DND-41 (cell line): ENCODE measurements at places on chromosomes 3 and 15.

DNA sequence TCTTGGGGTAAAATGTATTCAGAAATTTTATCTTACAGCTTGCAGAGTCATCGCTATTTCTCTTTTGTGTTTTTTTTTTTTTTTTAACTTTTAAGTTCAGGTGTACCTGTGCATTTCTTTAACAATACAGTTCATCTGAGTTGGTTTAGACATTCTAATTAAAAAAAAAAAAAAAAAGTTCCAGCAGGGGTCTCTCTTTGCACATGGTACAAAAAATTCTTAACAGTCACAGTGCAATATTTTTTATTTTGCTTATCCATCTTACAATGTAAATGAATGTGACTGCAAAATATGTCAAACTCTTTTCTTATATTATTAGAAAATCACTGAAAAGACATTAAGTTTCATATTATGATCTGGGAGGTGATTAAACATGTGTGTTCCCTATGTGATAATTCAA lies 47.5 kb upstream of the SLC9A9 start:
- no peak for DNase-seq

DNA sequence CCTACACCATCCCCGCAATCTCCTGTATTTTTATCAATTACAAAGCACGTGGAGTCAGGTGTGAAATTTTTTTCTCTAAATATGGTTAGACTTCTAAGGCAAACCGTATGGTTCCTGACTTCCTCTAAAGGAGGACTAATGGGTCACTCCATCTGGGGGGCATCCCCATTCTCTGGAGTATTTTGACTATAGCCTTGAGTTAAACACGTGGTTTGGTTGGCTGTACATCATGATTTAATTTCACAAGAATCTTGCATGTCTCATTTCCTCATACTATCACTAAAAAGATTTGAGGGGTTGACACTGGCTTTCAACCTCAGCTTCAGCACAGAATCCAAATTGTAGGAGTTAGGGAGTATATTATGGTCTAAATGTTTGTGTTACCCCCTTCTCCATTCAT lies 25.3 kb upstream of the ZNF770 start:
- no peak for DNase-seq

GRCh38 chr15:26635105-26635504 lies 137.8 kb downstream of the GABRB3 start:
- DNase-seq = no peak

DNA sequence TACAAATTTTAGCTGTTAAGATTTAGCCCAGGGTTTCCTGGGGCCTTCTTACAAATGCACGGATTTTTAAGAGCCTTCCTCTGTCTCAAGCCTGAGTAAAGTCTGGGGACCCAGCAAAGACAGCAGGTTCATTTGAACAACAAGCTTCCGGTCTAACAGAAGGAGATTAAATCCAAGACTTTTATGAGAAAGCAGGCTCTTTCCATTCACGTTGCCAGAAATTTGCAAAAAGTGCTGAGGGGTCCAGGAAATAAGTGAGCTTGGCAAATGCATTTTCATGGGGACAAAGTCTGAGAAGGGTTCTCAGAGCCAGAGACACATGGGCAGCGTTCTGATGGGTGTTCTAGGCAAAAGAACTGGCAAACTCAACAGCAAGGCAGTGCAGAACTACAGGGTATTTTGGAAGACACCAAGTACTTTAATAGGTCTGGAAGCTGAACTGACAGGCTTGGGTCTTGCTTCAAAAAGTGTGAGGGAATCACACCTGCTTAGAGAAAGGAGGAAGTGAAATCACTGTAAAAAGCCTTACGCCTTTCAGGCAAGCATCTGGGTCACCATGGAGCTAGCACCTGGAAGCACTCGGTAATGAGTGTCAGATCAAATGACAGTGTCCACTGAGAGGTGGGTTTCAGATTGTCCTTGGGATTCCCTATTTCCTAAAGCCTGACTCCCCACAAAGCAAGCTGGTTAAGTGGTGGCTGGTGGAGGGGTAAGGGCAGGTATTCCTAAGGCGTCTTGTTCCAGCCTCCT lies 115.8 kb upstream of the ARHGEF3 start:
- DNase-seq = no peak
